Mononuclear cell (primary cell): ENCODE measurements at places on chromosomes 11 and 22. TPM values are rescaled to one million over a fixed set of nuclear protein-coding genes. Genes with fewer than 3 reads are reported as not detected.

Gene KDM4D
- total RNA-seq = 0.42 TPM

Gene NXPE1
- total RNA-seq = not detected

Gene MS4A6A
- 237 TPM for total RNA-seq

Gene TEX54
- 2.4 TPM for total RNA-seq
